ENCODE measurements at places on chromosomes 2 and 18.

DNA sequence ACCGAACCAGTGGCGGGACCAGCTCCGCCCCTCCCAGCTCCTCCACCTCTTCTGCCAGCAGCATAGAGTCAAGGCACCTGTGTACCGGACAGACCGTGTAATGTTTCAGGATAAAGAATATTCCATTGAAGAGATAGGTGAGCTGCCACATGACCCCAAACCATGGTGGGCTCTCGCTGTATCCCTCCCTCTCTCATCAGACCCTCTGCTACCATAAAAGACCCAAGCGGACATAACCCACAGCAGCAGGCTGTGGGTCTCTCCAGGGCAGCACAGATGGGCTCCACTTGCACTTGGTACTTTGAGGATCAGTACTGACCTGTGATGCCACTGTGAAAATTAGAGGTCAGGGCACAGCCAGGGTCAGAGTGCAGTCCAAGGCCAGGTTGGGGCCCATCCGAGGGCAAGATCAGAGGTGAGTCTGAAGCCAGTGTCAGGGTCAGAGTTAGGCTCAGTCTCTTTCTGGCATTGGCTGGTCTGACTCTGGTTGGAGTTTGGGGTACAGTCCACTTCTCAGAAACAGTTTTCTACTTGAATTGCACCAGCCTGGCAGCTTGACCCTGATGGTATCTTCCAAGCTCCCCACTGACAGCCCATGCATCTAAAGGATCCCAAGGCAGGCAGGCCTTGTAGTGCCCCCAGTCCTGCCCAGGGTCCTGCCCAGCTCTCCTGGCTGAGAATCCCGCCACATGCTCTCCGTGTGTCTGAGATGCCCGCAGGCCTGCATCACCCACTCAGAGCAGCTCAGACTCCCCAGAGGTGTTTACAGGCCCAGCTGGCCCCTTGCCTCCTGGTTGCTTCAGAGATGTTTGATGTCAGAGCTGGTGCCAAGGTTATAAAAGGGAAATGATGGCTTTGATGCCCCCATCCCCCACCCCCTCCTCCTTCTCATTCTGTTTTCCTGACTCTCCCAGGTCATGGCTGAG, 212.1 kb downstream of the DYSF start:
- no peak for DNase-seq

- DNase-seq = peak; percentile 64
Measured at GRCh38 chr2:161995553-161996016, 78.4 kb downstream of the DPP4 start.

DNA sequence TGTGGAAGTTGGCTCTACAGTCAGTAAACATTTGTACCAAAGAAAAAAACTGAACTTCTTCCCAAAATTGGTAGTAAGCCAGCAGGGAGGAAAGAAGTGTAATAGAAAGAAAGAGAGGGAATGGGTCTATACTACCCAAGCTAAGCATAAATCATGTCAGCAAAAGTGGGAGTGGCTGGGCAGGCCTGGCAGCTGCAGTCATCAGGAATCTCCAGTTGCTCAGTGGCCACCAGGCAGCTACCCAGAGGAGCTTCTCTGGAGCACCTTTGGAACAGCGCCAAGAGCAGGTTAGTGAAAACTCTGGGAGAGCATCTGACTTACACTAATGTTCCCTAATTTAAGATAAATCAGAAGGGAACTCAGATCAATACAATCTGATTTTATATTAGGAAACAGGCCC, 14.3 kb downstream of the FRZB start:
- DNase-seq = no peak

GRCh38 chr2:106339609-106340008, 128.6 kb downstream of the RGPD3 start:
- DNase-seq = no peak

DNA sequence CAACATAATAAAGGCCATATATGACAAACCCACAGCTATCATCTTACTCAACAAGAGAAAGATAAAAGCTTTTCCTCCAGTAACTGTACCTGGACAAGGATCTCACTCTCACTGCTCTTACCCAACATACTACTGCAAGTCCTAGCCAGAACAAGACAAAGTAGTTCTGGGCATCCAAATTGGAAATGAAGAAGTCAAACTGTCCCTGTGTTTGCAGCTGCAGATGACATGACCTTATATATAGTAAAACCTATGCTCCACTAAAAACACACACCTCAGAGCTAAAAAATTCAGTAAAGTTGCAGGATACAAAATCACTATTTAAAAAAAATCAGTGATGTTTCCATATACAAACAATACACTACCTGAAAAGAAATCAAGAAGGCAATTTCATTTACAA, 32.2 kb downstream of the USP34 start:
- DNase-seq = no peak

DNA sequence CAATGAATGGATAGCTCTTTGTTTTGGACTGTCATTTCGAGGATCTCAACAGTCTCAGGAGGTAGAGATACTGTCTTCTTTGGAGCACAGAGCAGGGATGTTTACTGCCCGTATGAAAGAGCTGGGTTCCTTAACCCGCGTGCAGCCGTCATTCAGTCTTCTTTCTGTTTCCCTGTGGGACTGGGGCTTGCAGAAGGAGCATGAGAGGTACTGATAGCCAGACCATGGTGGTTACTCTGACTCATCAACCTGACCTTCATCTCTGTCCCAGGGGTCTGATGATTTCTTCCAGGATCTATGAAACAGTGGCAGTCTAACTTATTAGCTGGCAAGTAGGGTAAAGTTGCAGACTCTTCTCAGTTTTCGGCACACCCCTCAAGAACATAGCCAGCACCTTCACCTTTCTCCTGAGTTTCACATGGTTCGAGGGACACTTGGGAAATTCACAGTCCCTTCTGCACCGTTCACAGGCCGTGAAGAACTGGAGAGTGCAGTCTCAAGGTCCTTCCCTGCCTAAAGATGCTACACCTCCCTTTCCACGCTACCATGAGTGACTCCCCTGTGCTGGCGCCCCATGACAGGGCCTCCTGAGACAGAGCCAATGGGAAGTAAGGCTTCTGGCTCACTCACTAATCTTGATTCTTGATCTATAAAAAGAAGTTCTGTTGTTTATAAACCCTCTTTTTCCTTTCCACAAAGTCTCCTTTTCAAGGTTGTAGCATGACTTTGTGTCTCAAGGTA, 226.2 kb downstream of the MC4R start:
- DNase-seq = no peak

DNA sequence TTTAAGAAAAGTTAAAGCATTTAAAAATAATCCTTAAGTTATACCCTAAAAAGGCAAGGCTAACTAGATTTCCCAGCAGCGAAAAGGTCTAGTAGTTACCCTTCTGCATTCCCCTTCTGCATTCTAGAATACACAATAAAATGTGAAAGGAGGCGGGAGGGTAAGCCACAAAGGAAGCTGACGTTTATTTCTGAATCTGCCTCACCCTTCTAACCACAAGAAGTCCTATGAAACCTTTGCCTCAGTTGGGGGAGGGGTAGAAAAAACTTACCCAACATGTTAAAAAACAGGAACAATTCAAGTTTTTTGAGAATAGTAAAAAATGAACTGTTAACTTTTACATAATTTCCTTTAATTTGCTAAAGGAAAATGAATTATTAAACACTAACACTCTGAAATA, 11.3 kb downstream of the STK17B start:
- peak; percentile 53 for DNase-seq

- no peak for DNase-seq
Measured at GRCh38 chr2:182941919-182942318, 75.5 kb upstream of the FRZB start.

- DNase-seq = peak; percentile 98
Measured at GRCh38 chr2:236972491-236973342, 113.0 kb upstream of the COPS8 start.

DNA sequence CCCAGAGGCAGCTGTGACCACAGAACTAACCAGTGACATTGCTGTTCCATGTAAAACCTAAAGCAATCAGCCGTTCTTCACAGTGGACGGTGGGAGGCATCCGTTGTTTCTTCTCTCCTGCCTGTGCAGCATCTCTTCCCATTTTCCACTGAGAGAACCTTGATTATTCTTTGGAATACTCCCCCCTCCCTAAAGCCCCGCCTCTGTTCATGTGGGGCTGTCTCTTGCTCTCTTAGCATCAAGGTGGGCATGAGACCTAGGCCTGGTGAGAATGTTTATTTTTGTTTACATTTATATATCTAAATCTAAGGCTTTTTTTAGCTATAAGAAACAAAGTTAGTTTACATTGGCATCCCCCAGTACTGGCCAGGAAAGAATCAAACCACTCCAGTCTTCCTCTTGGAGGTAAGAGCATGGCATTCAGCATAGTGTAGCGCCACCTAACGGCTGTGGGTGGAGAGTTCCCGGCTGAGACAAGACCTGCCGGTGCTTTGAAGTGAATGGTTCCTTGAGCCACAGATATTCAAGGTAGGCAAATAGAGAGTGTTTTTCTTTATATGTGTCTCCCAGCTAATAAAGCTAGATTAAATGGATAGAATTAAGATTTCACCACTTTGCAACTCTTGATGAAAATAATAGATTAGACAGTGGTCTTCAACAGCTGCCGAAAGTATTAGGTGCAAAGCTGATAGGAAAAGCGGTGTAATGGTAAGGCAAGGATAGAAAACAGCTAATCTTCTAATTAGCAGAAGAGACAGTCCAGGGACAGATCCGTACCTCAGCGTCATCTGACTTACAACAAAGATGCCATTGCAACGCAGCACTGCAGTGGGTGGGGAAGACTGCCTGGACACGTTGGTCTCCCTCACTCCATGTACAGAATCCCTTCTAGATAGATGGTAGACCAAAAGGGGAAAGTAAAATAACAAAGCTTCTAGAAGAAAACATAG, 219.6 kb upstream of the RAB12 start:
- DNase-seq = peak; percentile 27

DNA sequence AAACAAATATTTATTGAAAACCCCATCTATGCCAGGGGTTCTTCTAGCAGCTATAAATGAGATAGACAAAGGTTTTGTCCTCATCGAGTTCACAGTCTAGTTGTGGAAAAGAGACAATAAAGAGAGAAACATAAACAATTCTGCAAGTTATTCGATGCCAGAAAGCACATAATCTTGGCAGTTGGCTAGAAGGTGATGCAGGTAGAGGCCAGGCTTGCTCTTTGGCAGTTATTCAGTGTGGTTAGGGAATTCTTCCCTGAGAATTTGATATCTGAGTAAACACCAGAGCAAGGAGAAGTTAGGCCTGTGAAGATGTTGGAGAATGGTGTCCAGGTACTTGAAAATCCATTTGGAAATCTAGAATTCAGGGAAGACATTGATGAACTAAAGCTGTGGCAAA, 547.4 kb downstream of the SLC4A3 start:
- no peak for DNase-seq

DNA sequence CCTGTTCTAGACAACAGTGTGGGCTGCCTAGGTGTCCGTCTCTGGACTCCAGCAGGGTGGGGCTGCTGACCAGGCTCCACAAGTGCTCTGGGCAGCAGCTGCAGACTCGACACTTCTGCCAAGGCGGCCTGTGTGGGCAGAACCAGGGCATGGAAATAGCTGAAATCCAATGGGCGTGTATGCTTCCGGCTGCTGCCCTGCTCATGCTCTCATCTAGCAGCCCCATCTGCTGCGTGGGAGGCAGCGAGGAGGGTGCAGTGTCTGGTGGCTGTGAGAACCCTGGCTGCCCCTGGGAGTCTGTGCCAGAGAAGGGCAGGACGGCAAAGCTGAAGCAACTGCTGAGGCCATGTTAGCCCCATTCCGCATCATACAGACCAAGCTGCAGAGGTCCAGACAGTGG, 174.9 kb downstream of the SOX11 start:
- no peak for DNase-seq

DNA sequence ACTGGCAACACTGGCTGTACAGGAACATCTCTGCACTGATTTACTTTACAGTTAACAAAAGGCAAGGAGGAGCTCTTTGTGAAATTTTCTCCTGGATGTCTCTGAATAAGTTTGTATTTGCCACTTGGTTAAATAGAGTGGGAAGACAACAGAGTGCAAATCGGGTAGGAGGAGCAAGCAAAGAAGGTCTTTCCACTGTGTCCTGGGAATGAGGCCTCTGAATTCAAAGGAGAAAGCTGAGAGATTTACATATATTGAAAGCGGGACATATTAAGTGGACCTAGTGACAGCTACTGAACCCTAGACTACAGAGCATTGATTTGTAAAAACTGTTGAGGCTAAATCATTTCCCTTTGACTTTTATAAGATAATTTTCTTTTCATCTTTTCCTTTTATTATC, 117.4 kb upstream of the CHRNA1 start:
- DNase-seq = no peak

DNA sequence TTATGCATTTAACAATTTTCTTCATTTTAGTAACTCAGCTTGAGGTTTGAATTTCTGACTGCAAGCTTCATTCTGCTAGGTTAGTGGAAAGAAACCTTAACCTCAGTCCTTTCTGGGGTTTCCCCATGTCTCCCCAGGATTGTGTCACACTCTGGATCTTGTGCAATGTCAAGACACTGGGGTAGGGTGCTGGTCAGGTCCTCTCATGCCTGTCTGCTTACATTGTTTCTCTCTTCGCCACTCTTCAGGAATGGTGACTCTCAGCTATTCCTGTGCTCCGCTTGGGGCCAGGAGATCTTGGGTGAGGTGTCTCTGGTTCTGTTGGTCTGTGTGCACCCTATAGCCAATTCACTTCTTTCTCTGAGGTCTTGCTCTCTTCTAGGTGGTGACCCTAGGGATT, 23.9 kb downstream of the CTLA4 start:
- DNase-seq = no peak

- peak; percentile 27 for DNase-seq
Measured at GRCh38 chr2:191970867-191971266, 124.0 kb upstream of the CAVIN2 start.

GRCh38 chr2:74206180-74206688, 7.8 kb downstream of the MTHFD2 start:
- peak; percentile 26 for DNase-seq

DNA sequence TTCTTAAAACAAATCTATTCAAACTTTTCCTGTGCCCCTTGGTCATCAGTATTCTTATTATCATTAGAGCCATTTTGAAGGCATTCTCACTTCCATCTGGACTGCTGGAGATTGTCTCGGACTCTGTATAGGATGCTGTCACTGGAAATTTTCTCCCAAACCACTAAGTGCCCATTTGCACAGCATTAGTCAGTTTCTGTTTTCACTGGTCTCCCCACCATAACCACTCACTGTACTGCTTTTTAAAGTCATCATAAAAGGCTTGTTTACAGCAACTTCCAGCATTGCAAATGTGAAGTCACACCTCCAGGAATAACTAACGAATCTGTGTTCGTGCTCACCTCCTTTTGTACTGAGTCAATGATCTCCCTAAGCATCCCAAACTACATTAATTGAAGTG, 150.9 kb upstream of the SERTAD2 start:
- DNase-seq = no peak

- DNase-seq = peak; percentile 74
Measured at GRCh38 chr2:95076705-95077529, 44.7 kb downstream of the MRPS5 start.

GRCh38 chr2:107380912-107381311, 445.8 kb upstream of the RGPD4 start:
- no peak for DNase-seq

- DNase-seq = no peak
Measured at GRCh38 chr2:233996461-233996860, 54.0 kb upstream of the SPP2 start.

GRCh38 chr2:187294043-187294442, 154.0 kb downstream of the CALCRL start:
- no peak for DNase-seq
